Right forelimb (tissue), 1 donor: ENCODE measurements at places on chromosomes 5 and 9.

DNA sequence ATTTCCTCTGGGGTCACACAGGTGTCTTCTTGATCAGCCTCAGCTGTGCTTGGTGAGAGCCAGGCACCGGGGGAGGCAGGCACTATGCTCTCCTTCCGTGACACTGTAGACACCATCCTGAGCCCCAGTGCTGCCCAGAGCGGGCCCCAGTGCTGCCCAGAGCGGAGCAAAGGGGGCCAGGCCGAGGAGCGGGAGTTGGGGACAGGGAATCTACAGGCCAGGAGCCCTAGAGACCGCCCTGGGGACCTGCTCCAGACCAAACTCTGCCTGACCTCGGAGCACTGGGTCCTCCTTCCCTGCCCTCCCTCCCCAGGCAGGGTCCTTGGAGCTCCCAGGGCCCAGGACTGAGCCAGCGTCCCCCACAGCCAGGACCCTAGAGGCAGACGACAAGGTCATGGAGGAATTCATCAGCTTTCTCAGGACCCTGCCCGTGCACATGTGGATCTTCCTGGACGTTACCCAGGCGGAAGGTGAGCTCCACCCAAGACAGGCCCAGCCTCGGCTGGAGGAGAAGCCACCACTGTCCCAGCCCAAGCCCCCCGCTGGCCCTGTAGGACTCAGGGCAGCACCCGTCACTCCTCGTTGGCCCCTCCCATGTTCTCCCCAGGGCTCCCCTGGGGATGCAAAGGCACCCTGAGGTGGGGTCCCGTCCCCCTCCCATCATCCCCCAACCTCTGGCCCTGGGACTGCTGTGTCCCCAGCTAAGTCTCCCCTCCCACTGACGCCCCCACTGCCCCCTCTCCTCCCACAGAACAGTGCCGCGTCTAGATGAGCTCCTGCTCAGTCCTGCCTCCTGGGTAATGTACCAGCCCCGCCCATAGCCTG, 30.2 kb downstream of the PAEP start:
- DNase-seq: no peak

- DNase-seq: no peak
These were observed 94.2 kb downstream of the WNK2 start for GRCh38 chr9:93278144-93278543.

DNA sequence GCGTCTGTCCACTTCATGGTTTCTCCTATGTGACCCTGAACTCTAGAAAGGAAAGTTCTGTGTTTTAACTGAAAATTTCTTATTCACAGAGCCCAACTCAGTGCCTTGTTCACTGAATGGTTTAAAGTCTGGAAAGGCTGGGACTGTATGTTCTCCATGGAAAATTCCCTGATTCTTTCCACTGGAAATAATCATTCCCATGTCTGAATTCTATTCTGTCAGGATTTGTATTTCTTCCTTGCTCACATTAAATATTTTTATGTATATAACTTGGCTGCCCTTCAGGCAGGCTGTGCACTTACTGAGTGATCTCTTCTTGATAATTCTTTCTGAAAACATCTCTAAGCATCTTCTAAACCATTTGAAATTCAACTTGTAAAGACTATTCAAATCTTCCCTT, 1126.9 kb upstream of the DMAC1 start:
- no peak for DNase-seq

DNA sequence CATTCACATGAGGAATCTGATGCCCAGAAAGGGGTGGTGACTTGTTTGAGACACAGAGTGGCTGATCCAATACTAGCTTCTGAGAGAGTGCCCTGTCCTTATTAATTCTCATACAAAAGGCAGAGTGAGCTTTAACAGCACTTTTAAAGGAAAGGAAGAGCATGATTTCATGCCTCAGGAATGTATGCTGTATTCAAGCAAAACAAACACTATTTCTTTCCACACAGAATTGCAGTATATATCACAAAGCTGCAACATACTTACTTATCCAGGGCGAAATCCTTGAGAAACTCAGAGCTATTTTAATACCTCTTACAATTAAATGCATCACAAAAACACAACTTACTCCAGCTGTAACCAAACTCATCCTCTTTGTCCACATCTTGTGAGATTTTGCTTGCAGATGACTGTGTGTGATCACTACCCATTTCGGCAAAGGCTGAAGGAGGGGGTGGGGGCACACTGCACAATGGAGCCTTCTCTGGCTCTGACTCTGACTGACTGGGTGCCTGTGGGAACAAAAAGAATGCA, 139.8 kb downstream of the MPDZ start:
- no peak for DNase-seq

GRCh38 chr9:119758241-119758640, 389.0 kb upstream of the BRINP1 start:
- DNase-seq: no peak

GRCh38 chr5:121424976-121425375, 426.7 kb upstream of the FTMT start:
- DNase-seq: no peak

DNA sequence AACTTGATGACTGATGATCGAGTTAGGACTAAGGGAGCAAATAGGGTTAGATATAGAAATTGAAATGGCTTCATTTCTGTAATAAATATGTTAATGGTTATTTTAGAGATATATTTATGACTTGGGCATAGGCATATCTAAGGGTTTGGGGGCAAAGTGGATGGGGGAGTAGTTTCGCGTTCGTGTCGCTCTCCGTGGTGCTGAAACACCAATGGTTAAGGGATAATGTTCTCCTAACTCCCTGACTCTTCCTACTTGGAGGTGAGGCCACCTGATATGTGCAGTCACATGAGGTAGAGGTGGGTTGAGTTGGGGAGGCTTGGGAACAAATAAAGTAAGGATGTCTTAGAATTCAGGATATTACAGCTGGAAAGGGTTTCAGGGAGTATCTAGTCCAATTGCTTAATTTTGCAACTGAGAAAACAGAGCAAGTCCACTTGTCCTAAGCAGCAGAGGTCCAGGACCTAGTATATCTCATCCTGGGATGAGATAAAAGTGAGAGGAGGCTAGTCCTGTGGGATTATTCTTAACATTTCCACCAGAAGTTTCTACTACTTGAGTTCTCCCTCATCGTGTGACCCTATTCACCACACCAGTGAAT, 44.0 kb upstream of the MAP1B start:
- peak; percentile 50 for DNase-seq

GRCh38 chr9:116331241-116331640, 177.7 kb downstream of the PAPPA start:
- DNase-seq: no peak

DNA sequence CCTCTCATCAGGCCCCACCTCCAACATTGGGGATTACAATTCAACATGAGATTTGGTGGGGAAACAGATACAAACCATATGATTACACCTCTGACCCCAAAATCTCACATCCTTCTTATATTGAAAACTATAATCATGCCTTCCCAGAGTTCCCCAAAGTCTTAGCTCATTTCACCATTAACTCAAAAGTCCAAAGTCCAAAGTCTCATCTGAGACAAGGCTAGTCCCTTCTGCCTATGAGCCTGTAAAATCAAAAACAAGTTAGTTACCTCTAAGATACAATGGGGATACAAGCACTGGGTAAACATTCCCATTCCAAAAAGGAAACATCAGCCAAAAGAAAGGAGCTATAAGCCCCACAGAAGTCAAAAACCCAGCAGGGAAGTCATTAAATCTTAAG, 26.8 kb upstream of the ARSB start:
- no peak for DNase-seq

- no peak for DNase-seq
These were observed 3.8 kb downstream of the ZNF622 start for GRCh38 chr5:16461782-16462181.
